ENCODE measurements at places on chromosomes 2 and 18.

DNA sequence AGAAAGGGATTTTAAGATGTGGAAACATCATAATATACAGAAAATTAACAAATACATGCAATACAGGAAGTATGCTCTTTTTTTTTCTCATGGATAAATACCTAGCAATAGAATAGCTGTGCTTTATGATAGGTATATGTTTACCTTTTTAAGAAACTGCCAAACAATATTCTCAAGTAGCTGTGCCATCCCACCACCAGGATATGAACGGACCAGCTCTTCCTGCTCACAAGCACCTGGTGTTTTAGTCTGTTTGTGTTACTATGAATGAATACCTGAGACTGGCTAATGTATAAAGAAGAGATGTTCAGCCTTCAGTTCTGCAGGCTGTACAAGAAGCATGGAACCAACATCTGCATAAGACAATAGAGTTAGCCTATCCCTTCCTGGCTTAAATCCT lies 19.9 kb upstream of the UGT1A8 start:
- no peak for DNase-seq

DNA sequence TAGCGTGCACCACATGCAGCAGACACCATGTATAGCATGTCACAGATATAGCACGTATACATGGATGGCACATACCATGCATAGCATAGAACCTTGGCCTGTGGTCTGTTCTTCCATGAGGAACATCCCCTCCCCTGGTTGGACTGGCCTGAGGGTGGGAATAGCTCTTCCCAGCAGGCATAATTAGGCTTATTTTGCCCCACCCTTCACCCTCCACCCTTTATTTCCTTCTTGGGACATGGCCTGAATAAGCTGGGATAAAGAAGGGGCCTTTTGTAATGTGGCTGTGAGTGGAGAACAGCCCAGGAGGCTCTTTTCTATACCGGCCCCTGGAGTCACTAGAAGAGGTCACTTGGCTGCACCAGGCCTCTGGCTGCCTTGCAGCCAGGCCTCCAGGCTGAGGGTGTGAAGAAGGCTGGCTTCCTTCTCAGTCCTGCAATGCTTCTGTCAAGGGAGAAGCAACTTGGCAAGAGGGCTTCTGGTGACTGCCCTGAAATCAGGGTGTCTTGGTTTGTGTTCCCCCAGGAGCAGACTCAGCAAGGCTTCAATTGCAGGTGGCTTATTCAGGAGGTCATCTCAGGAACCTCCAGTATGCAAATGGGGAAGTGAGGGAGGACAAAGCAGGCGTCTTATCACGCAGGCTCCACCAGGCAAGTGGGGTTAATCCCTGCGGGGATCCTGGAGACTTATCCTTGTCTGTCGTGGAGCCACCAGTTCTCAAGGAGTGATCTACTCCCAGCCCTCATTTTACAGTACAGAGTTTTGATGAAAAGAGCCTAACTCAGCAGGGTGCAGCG lies 68.2 kb downstream of the HS6ST1 start:
- DNase-seq, result no peak

DNA sequence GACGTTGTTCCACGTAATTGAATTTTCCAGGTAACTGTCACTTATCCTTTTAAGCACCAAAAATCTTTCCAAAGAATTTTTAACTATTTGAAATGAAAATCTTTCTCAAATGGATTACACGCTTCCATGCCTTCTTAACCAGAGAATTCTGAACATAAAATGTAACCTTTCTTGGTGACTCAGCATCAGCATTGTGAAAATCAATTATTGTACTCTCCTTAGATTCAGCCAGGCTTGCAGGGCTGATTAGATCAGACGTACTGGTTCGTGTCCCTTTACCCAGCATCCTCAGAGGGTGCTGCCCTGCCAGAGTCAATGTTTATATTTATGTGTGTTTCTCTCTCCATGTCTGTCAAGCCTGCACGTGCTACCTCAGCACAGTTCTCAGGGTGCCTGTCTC lies 623.9 kb downstream of the CNTNAP5 start:
- DNase-seq, result no peak

DNA sequence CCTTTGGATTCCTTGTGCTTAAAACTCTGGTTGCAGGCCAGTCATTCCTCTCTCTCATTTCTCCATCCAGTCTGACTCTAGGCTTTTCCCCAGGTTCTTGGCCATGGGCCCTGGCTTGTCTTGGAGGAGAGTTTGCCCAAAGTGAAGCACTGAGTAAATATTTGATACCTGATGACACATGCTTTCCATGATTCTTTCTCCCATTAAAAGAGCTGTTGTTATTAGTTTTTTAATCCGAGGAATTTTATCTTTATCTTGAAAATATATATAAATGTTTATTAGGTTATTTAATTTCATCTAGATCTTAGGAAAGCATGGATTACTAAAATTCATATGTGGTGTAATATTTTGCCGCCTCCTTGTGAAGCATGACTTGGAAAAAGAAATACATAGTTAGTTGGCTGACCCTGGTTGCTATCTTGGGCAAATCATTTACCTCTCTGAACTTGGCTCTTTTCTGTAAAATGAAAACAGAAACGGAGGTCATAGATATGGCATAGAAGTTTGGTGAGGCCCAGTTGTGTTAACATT lies 650.1 kb downstream of the SLC4A3 start:
- DNase-seq, result no peak

- DNase-seq, result no peak
Observed at GRCh38 chr2:227163485-227163997, 464 bp downstream of the COL4A4 start.

DNA sequence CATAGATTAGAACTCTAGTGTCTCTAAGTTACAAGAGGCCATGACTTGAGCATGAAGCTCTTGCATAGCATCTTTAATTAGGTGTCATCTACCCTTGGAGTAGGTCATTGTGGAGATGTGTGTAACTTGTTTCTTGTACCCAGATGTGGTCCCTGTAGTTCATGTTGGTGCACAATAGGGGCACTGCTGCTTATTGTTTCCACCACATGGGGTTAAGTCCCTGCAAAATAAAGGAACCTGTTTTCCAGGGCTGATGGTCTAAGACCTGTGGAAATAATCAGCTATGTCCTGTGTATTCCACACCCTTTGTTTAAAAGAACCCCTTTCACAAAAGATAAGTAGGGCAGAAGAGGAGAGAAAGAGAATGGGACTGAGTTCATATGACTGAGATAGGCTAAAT lies 28.6 kb downstream of the ASXL3 start:
- no peak for DNase-seq

DNA sequence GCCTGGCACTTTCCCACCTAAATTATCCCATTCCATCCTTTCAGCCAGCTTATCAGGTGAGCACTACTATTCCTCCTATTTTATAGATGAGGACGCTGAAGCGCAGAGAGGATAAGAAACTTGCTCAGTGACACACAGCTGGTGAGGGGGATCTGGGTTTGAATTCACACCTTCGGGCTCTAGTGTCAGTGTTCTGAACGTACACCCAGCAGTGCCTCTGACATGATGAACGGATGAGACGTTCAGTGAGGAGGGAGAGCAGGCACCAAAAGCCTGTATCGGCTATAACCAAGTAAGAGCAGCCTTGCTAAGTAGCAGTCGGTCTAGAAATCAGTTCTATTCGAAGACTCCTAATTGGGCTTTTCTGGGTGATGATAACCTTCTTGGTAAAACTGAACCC lies 167.0 kb downstream of the ASB1 start:
- no peak for DNase-seq

DNA sequence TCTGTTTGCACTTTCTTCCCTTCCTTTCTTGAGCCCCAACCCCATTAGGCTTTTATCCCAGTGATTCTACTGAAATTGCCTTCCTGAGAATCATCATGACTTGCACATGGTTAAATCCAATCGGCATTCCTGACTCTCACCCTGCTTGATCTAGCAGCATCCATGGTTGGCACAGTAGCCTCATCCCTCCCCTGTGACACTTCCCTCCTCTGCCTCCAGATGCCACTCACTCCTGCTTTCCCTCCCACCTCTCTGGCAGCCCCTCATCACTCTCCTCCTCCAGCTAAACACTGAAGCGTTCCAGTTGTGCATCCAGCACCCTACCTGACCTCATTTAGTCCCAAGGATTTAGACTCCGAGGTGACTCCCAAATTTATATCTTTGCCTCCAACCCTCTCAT lies 114.7 kb downstream of the GALNT14 start:
- DNase-seq, result no peak

- DNase-seq, result no peak
Observed at GRCh38 chr18:44883671-44884070, 203.0 kb downstream of the SETBP1 start.

DNA sequence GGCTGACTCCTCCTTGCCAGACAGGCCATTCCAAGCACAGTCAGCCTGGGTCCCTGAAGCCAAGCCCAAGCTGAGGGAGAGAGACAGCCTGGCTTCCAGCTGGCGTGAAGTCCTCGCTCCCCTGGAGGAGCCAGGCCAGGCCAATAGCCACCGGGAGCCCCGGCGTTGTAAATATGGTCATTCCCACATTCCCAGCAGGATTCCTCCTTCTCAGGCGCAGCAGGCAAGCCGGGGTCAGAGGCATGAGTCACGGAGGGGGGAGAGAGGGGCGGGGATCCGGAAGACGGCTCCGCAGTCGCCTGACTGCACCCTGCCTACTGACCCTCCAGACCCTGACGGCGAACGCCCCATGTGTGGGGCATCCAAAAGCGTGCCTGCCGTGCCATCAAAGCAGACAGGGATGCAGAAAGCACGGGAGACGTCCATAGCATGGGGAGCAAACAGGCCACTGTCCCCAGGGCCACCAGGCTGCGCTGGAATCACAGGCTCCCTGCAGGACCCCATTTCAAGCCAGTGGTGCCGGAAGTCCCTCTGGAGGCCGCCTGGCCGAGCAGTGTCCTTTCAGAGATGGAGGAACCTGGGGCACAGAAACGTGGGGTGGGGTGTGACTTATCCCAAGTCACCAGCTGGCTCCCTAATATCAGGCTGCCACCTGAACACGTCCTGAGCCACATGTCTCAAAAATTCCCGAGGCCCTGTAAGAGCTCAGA lies 48.2 kb downstream of the TWIST2 start:
- DNase-seq, result no peak

GRCh38 chr18:40326985-40327384 lies 1628.0 kb upstream of the PIK3C3 start:
- DNase-seq, result no peak

DNA sequence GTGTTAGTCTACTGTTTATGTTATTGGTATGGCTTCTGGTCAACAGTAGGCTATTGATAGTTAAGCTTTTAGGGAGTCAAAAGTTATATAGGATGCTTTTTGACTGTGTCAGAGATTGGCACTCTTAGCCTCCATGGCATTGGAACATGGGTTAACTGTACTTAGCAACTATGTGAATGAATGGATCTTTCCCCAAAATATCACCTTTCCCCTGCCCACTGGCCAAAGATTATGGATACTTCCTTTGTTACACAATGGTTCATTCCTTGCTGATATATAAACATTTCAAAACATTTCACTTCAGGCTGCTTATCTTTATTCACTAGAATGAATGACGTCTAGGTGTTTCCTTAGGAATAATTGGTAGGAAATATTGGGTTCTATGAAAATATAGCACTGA lies 62.1 kb upstream of the DOCK10 start:
- no peak for DNase-seq

DNA sequence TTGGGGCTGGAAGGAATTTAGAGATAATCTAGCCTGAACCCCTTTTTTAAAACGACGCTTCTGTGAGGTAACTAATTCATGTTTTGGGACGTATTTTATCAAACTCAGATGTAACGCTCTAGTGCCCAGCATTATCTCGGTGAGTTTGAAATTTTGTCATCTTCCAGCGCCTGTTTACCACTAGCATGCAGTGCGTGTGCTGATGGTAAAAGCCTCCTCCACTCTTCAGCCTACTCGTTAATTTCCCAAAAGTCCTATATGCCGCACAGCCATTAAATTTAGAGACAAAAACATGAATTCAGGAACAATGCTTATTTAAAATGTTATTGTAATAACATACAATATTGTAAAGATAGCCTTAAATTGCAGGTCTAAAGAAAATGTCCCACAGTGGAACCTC lies 2.8 kb downstream of the ZCCHC2 start:
- DNase-seq, result no peak

GRCh38 chr2:20231598-20232026 lies 6.7 kb upstream of the SDC1 start:
- no peak for DNase-seq

DNA sequence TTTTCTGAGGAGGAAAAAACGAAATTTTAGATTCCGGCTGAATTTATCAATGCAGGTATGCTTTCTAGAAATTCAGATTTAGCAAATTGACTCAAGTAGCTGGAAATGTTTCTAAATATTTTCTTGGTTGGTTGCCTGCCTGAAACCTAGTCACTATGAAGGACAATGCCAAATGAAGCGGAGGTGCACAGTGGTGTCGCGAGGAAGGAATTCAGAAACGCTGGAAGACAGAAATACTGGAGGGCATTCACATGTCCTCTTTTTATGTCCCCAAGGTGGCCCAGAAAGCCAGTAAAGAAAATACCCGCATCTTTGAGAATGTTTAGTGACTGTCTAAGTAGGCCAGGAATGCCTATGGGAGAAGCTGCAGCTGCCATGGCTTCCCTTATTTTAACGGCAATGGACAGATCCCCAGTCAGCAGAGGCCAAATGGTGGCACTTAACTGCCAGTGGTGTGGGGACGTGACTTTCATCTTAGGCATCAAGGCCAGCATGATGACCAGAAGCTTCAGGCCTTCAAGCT lies 15.8 kb upstream of the EFR3B start:
- no peak for DNase-seq

- no peak for DNase-seq
Observed at GRCh38 chr18:35049111-35050027, 8.2 kb downstream of the MAPRE2 start.

- no peak for DNase-seq
Observed at GRCh38 chr2:117853873-117854272, 39.4 kb downstream of the DDX18 start.

DNA sequence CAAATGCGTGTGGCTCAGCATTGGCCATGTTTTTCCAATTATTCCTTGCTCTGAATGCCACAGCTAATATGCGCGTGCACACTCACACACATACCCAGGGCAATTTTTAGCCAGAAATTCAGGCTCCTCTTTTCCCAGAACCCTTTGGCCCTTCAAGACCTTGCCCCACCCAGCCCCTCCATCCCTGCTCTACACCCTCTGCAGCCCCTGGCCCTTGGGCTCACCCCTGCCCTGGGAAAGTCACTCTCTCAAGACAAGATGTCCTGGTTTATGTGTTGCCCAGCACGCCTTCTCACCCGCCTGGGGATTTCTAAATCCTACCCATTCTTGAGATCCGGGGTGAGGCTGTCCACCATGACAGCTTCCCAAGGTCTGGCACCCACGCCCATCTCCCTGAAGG lies 319.7 kb downstream of the CYP26B1 start:
- DNase-seq, result no peak

GRCh38 chr2:143856978-143857377 lies 662.9 kb downstream of the ZEB2 start:
- no peak for DNase-seq

DNA sequence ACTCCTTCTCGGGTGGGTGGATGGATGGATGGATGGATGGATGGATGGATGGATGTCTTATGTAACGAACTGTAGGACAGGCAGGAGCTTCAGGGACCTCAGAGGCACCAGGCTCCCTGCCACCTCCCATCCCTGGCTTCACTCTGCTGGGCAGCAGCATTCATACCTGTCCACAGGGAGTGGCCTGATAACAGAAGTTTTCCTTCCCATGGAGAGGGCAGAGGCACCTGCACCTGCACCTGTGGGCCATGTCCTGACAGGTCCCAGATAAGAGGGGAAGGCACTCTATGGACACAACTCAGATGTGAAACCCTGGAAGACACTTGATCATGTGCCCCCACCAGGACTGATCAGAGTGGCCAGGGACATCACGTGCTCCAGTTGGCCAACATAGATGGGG lies 142.3 kb downstream of the GBX2 start:
- DNase-seq, result no peak

All from activated gamma-delta T cell treated with anti-CD3 and anti-CD28 coated beads, Interleukin-2, amount 50 U/mL, for 16 hours (primary cell).